Naive B cell (primary cell): ENCODE measurements at places on chromosomes 12 and 14. TPM values are rescaled to one million over a fixed set of nuclear protein-coding genes. Genes with fewer than 3 reads are reported as not detected.

FBLN5 gene
- polyA plus RNA-seq, result 2.0 TPM

ADAMTS20 gene
- not detected for polyA plus RNA-seq

VPS29 gene
- polyA plus RNA-seq, result 148 TPM

CPM gene
- polyA plus RNA-seq, result 6.1 TPM

GPR132 gene
- 8.2 TPM for polyA plus RNA-seq

GLS2 gene
- polyA plus RNA-seq, result not detected

ERP27 gene
- 2.6 TPM for polyA plus RNA-seq

AICDA gene
- 0.34 TPM for polyA plus RNA-seq

TSHR gene
- polyA plus RNA-seq, result not detected

ZNF891 gene
- 0.90 TPM for polyA plus RNA-seq

CLEC6A gene
- polyA plus RNA-seq, result not detected

SLC25A47 gene
- not detected for polyA plus RNA-seq

SOAT2 gene
- not detected for polyA plus RNA-seq

ADCY6 gene
- polyA plus RNA-seq, result not detected

HIF1A gene
- polyA plus RNA-seq, result 152 TPM

RNASE3 gene
- not detected for polyA plus RNA-seq

GMFB gene
- polyA plus RNA-seq, result 39.5 TPM

KRT8 gene
- polyA plus RNA-seq, result not detected

NKX2-1 gene
- not detected for polyA plus RNA-seq
